Activated CD8-positive, alpha-beta memory T cell treated with anti-CD3 and anti-CD28 coated beads, Interleukin-2, amount 10 ng/mL, durations not matched to agents 7 days and 5 days (primary cell): ENCODE measurements at places on chromosomes 2 and 18. TPM values are rescaled to one million over a fixed set of nuclear protein-coding genes. Genes with fewer than 3 reads are reported as not detected.

DNA sequence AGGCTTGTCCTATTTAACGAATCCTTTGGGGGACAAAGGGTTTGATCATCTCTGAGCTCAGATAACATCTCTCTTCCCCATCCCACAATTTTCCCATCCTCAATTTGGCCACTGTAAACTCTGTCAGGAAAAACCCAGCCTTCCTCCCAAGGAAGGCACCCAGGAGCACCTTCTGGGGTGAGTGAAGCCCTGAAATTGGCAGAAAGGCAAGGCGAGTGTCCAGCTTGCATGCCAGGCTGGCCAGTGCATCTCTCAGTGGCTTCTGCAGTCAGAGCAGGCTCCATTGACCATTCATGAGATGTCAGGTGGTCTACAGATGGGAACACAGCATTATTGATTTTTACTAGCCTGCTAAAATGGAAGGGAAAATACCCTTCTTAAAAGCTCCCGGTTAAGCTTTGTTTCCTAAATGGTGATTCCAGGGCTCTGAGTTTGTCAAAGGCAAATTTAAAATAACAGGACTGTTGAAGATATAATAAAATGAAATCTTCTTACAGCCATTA is 83.2 kb upstream of the BOD1L2 start:
- no peak overlapping the region for H3K4me3 ChIP-seq
- no peak overlapping the region for H3K27ac ChIP-seq
- H3K4me1 ChIP-seq, result peaks cover 3% of the 10 kb centered on the region
- DNase-seq, result no peak
- no peaks in the 10 kb centered on the region for H3K36me3 ChIP-seq

DNA sequence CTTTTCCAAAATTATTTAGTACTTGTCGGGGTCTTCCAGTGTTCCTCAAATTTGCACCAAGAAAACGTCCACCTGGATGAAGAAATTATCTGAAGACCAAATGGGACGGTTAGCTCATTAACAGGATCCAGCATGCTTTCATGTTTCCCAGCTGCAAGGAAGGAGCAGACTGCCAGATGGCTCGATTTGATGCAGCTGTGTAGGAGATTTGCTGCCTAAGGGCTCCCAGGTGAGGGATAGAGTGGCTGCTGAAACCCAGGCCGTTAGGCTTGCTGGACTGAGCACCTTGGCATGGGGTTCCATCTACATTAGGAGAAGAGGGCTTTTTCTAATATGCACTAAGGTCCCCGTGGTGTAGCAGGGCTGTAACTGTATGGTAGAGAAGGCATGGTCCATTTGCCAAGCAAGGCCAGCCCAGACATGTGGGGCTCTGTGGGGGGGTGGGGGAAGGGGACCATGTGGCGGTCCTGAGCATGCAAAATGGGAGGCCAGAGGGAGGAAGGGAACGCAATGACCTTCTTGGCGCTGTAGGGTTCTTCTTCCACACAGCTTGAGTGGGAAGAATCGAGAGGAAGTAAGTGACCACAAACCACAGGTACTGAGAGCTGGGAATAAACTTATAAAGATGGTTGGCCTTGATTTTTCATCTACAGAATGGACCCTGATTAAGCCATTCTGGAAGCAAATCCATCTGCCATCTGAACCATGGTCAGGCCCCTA is 144.0 kb downstream of the TMEM163 start:
- H3K4me3 ChIP-seq, result no peak overlapping the region
- peaks cover 14% of the 10 kb centered on the region for H3K4me1 ChIP-seq
- DNase-seq, result no peak

DNA sequence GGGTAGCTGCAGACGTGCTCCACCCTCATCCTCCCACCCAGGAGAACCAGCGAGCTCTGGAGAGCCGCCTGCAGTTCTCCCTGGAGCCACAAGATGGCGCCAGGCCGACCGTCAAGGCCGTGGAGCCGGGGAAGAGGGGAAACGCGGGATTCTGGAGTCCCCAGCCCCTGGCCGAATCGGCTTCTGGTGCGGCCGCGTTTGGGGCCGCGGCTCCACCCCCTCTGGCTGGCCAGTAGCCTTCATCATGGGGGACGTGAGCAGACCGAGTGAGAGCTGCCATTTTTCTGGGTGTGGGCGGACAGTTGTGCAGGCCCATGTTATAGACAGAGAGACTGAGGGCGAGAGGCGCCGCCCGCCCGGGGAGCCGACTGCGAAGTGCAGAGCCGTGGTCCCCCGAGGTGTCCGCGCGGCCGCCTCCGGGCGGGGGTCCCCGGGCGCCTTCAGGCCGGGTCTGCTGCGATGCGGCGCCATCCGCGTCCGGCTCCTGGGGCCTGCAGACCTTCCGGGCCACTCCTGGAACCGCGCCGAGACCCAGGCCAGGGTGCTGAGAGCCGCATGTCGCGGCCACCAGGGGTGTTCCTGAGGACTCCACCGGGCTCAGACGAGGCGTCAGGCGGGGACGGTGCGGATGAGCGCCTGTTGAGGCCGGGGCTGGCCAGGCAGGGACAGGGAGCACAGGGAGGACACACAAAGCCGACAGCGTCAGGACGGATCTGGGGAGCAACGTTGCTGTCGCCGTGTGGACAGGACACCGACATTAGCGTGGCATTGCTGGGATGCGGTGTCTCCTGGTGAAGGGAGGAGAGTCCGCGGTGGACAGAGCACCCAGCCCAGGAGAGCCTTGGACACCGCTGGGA is 418.2 kb upstream of the HS6ST1 start:
- peaks cover 29% of the 10 kb centered on the region for H3K27me3 ChIP-seq
- H3K4me3 ChIP-seq, result no peak overlapping the region
- no peak overlapping the region for H3K27ac ChIP-seq

DNA sequence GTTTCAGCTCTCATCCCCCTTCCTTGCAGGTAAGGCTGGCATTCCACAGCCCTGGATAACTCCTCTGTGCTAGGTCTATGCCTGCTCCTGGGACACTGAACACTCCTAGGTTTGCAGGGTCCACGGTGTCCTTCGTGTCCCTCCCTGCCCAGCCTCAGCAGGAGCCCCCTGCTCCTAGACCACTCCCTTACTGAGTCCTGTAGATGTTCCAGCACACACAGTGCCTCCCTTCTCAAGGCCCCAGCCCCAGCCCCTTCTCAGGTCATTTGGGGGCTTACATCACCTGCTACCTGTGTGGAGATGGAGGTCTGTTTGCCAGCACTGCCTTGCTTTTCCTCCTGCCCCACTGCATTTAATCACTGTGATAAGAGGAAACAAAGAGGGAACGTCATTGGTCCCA is 146.4 kb upstream of the TNP1 start:
- no peak overlapping the region for H3K4me3 ChIP-seq
- no peaks in the 10 kb centered on the region for H3K36me3 ChIP-seq
- DNase-seq, result no peak

The SATB2 gene
- total RNA-seq, result not detected

The GFPT1 gene
- total RNA-seq, result 22.8 TPM

The ALK gene
- not detected for total RNA-seq

The CAVIN2 gene
- not detected for total RNA-seq
